ENCODE measurements at places on chromosomes 1 and 21. TPM values are rescaled to one million over a fixed set of nuclear protein-coding genes. Genes with fewer than 3 reads are reported as not detected.

GJC2 gene
- total RNA-seq: 0.72 TPM

TRABD2B gene
- not detected for total RNA-seq

ENAH gene
- not detected for total RNA-seq

EEIG2 gene
- 12.7 TPM for total RNA-seq

RUNX3 gene
- 113 TPM for total RNA-seq

OR14K1 gene
- not detected for total RNA-seq

TNFRSF8 gene
- total RNA-seq: 1.7 TPM

SPRR2G gene
- not detected for total RNA-seq
